ENCODE measurements at places on chromosomes 4 and X.
A peak's percentile ranks its signal among the peaks of the same experiment; 100 is the strongest.

GRCh38 chr4:46258431-46258830 is 131.5 kb downstream of the GABRA2 start:
- no peak for DNase-seq

- no peak for DNase-seq
These were observed 18.9 kb upstream of the GPR101 start for GRCh38 chrX:137052643-137053235.

DNA sequence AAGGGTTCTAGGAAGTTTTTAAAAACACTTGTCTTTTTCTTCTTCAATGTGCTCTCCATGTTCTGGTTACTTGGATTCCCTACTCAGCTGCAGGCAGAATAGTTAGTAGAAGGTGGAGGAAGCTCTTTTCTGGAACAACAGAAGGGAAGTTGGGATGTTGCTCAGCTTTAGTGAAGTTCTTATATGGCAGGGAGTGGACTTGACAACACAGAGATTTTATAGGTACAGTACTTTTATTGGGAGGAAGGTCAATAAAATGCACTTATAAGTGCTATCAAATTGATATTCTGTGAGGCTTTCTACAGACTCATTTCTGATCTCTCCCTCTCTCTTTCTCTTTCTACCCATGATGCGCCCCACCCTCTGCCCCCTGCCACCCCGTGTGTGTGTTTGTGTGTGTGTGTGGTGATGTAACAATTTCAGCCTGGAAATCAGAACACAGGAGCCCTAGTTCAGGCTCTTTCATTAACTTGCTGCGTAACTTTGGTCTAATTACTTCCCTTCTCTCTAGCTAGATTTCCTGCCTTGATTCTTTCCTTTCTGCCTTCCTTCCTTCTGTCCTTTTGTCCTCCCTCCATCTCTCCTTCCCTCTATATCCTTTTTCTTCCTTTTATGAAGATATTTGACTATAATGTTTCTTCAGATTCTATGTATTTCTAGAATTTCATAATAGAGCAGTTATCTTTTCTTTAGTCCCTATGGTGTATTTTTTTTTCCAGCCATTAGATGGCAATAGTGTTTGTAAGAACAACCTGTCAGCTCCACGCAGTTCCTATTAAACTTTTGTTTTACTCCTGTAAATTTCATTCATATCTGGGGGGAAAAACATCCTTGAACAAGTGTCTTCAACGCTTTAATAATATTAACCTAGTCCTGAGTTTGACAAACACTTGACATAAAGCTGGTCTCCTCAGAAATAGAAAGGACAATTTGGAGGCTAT is 37.1 kb downstream of the HEPH start:
- no peak for DNase-seq

- DNase-seq: peak; percentile 68
These were observed 83.8 kb upstream of the HHIP start for GRCh38 chr4:144562019-144562705.

- DNase-seq: no peak
These were observed 133.7 kb downstream of the PAPSS1 start for GRCh38 chr4:107586371-107586770.

GRCh38 chr4:15005474-15006115 is 3.3 kb downstream of the CPEB2 start:
- DNase-seq: no peak

GRCh38 chr4:1351854-1352566 is 5.0 kb downstream of the UVSSA start:
- peak; percentile 65 for DNase-seq

- no peak for DNase-seq
These were observed 476.4 kb upstream of the HS3ST1 start for GRCh38 chr4:11904846-11905739.

DNA sequence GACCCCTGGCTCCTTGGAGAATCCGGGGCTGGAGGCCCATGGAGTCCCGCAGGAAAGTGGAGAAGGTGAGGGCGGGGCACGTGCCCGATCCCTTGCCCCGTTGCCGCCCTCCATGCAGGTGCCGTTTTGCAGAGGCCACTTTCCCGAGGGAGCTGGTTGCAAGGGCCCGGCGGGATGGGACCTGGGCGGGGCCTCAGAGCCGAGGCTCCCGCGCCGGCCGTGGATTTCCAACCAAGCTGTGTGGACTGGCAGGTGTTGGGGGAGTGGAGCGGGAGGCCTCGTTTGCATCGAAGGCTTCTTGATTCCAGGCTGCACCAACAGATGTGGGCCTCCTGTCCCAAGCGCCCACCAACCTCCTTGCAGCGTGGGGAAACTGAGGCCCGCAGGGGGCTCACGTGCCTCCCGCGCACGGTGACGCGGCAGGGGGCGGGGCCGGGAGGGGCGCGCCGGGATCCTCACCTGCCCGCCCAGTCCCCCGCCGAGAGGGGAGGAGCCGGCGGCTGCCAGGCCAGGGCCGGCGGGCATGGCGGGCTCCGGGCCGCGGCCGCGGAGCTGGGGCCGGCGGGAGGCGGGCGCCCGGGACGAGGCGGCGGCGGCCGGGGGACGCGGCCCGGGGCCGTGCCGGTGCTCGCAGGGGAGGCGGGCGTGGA is 24.9 kb downstream of the SH3BP2 start:
- DNase-seq: peak; percentile 42

DNA sequence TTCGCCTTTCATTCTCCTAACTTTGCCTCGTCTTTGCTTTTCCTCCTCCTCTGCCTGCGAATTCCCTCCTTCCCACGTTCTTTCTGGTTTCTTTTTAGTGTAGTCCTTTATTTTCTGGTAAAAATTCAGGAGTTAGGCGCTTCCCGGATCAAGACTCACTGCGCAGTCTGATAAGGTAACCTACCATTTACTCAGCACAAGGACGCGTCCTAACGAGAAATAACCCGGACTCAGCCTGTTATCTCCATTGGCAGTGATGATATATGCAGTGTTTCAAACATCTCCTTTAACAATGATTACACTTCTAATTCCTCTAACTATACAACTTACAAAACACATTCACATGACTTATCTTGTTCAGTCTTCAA is 357 bp upstream of the ETNPPL start:
- no peak for DNase-seq

DNA sequence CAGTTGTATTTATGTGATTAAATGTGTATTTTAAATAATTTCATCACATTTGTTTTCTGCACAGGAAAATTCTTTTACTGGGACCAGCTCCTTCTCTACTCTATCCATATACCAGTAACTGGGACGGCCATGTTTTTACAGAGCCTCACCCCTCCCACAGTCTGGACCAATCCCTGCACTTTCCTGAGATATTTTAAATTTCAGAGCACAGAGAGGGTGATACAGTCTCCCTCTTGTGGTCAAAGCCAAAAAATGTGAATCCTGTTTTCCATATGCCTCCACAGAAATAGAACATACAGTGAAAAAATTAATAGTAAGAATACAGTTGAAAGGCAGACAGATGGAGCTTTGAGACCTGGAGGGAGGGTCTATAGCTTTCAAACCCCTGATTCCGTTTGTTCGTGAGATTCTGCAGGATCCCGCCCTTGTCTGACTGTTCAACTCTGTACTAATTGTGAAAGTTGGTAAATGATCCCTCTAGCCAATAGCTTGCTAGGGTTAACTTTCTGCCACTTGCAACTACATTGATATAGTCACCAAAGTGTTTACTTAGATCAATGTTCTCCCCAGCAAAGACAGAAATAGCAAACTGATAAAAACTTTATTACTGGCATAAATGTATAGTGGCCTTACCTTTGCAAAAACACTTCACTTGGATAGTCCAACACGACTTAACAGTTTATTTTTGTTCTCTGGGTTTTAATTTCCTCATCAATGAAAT is 172.2 kb downstream of the PPARGC1A start:
- peak; percentile 16 for DNase-seq

DNA sequence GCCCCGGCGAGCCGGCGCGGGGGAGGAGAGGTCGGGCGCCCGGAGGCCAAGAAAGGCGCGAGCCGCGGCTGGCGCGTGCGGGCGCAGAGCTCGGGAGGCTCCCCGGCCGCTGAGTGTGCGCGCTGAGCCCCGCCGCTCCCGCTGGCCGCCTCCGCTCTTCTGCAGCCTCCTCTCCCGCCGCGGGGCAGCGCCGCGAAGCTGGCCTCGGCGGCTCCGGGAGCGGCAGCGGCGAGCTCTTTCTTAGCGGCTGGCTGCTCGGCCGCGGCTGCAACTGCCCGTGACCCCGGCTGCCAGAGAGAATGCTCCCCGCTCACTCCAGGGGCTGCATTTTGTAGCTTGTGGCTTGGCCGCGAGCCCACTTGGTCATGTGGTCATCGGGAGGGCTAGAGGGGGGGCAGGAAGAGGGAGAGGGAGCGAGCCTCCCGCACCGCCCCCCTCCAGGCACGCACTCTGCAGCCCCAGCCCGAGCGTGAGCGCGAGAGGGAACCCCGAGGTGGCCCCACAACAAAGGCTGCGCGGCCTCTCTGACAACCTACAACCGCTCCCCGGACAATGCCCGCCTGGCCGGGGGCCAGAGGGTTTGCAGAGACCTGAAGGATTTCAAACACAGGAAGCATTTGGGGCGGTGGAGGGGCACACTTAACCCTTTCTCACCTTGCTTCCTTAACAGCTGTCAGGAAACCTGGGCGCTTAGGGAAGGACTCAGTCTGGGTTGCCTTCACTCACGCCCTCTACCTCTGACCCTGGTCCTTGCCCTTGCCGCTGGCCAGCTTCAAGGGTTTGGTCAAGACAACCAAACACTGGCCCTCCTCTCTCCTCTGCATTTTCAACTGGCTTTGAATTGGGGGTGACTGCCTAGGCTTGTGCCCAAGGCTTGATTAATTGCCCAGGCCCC is at the start of gene APLN:
TSS of gene APLN (minus strand) at position 305 of the 895 bp plus-strand sequence. CDS start 326 bp downstream, outside the sequence.
- DNase-seq: no peak

- no peak for DNase-seq
These were observed 69.8 kb downstream of the GPR101 start for GRCh38 chrX:136963973-136964372.

Data from SK-N-DZ (cell line).